Renal pelvis (tissue), 12 donors: ENCODE measurements at places on chromosomes 2 and 18. TPM values are rescaled to one million over a fixed set of nuclear protein-coding genes. Genes with fewer than 3 reads are reported as not detected.

DNA sequence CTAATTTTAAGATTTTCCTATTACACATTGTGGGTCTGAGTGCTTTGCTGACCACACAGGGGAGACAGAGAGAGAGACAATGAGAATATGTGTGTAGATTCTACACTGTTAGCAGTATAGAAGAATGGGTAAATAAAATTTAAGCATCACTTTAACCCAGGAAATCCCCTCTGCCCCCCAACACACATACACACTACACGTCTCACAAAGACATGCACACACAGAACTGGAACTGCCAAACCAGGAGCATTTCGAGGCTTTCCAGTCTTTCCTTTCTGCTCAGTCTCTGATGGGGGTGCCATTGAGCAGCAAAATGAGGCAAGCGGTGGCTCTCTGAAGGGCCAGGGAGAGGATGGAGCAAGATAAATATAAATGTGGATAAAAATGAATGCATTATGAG is 2.5 kb downstream of the MERTK start:
- DNase-seq = no peak

DNA sequence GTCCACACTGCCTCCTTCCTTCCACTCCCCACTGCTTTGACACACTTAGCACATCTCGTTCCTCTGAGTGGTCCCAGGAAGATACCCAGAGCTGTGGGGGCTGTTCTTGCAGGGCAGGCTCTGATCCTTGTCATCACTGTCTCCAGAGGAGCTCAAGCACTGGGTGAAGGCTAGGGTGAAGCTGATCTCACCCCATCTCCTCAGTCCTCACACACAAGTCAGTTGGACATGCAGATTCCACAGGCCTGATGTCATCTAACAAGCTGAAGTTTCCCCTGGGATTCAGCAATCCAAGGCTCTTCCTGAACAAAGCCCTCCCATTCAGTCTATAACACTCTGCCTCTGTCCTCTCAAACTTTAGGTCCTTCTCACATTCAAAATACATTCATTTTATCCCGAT is 90.6 kb upstream of the RAB6C start:
- no peak for DNase-seq

DNA sequence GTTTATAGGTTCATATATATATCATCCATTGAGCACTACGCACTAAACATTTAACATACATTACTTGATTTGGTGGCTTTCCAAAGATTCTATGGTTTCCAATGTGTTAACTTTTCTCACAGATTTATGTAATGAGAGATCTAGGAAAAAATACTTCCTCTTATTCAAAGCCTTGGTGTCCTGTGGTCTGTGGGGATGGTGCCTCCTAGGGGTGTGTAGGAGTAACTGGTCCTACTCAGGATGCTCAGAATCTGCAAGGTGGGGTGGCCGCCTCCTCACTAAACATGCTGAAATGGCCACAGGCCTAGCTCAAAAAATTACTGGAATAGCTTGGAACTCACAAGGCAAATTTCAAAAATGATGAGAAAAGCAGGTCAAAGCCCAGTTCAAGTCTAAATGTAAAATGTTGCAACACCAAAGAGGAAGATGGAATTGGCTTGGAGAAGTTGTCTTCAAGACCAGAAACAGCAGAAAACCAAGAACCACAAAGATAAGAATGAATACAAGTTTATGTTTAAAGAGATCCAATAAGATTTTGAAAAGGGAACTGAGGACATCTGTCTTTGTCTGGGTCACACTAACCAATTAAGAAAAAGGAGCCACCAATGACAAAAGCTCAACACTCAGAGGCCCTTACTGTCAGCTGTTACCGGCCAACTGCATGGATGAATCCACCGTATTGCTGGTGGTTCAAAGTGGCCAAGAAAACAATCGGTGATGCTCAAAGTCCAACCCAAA is 11.5 kb downstream of the GPR55 start:
- DNase-seq = no peak

- DNase-seq = no peak
Observed at GRCh38 chr18:56799756-56800155, 148.6 kb downstream of the WDR7 start.

DNA sequence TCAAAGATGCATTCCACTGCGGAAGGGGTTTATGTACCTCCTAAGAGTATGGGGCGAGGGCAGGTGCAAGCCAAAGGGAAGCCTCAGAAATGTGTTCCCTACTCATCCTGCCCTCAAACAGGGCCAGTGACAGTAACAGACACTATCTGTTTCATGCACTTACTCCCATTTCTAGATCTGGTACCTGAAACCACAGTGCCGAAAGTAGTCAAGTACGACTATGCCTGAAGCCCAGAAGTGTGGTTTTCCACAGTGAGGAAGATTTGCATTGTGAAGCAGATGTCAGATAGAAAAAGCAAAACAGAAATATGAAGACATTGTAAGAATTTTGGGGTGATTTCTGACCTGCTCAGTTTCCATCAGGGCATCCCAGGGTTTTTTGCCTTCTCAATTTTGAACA is 748.7 kb downstream of the RNF144A start:
- DNase-seq = no peak

- DNase-seq = no peak
Observed at GRCh38 chr2:211453311-211453887, 897.0 kb downstream of the CPS1 start.

GRCh38 chr2:145811276-145812164 is 1291.6 kb upstream of the ZEB2 start:
- no peak for DNase-seq

DNA sequence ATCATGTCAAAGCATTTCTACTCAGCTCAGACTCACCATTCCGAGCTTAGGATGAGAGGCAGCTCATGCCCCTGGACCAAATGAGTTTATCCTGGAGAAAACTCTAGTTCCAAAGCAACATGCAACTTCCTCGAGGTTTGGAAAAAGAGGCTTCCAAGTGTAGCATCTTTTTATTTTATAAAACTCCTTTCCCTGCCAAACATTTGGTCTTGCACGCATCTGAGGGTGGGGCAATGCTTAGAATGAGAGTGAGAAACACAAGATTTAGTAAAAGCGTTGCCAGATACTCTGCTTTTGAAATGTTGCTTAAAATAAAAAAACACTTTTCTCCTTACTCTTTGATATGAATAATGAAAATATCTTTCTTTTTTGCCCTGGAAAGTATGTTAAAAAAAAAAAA is 151.5 kb downstream of the NCKAP5 start:
- DNase-seq = no peak

DNA sequence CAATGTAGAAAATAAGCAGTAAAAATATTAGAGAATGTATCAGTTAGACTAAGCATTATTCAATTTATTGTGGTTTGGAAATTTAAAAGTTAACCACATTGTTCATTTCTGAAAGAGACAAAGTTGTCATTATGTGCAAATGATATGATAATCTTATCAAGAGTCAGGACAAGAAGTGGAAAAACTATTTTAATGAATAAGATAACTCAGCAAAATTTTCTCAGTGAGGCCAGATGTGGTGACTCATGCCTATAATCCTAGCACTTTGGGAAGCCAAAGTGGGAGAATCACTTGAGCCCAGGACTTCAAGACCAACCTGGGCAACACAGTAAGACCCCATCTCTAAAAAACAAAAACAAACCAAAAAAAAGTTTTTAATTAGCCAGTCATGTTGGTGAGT is 39.5 kb upstream of the CERS6 start:
- no peak for DNase-seq

DNA sequence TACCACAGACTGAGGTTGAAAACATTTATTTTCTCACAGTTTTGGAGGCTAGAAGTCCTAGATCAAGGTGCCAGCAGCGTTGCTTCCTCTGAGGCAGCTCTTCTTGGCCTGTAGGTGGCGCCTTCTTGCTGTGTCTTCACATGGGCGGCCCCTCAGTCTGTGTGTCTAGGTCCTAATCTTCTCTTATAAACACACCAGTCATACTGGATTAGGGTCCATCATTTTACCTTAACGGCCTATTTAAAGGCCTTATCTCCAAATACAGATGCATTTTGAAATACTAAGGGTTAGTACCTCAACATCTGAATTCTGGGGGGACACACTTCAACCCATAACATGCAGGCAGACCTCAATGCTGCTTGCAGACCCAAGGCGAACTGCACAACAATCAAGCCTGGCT is 4.4 kb upstream of the RMC1 start:
- DNase-seq = no peak

- DNase-seq = no peak
Observed at GRCh38 chr18:73487966-73488365, 620.2 kb upstream of the NETO1 start.

DNA sequence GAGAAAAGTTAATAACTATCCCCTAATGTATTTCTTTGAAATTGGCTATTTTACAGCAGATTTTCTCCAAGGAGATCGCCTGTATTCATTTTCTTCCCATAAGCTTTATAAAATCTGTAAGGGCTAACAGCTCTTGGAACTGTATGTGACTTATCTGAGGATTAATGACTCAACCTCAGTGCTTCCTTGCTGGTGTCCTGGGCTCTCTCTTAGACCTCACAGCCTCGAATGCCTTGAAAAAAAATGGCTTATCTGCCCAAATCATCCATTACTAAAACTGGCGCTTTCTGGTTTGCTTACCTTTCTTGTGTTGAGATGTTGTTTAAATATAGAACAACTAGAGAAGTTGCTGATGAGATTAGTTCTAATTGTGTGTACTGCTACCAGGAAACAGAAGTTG is 713.6 kb downstream of the SLC4A3 start:
- DNase-seq = no peak

- no peak for DNase-seq
Observed at GRCh38 chr2:139165041-139165440, 384.9 kb upstream of the NXPH2 start.

GRCh38 chr2:171410101-171410500 is 23.7 kb downstream of the METTL8 start:
- DNase-seq = no peak

DNA sequence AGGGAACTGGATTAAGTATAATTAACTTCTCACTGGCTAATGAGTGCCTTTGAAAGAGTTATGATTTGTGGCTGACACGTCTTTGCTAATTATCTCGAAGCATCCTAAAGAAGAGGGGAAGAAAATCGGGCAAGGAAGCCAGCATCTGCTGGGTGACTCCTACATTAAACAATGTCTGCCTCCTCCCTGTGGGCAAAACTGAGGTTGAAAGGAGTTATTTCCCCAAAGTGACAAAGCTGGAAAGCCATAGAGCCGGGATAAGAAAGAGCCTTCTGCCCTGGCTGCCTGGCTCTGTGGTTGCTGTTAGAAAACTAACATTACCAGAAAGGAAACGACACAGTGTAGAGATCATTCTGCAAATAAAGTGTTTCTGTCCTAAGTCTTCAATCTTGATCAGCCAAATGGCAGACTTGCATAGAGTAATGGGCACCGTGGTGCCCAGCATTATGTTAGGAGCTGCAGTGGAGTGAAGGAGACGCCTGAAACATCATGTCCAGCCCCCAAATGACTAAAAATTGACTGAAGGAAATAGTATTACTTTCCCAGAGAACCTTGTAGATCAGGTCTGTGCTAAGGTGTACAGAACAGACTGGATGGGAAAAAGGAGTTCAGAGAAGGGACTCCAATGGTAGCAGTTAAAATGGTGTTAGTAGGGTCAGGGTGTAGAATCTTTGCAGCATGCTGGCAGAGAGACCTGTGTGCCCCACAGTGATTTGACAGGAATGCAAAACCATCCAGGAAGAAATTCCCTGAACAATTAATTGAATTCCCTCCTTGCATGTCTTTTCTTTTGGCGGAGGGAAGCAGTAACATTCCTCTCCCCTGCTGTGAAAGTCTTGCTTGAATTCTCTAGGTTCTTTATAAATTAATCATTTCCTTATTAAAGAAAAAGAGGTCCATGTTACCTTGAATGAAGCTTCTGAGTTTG is 44.4 kb downstream of the ALPK2 start:
- no peak for DNase-seq

DNA sequence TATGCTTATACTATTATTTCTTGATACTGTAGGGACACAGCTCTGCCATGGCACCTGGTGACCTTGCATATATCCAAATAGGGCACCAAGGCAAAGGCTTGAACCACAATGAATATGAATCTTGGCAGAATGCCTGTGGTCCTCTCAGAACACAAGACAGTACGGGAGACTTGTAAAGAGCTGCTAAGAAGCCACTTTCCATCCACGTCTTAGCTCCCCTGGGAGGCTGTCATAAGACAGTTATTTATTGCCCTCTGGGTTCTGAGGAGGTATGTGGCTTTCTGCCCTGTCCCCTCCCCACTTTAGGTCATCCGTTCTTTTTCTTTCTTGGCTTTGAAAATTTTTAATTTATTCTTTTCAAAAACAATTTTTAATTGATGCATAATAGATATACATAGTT is 29.8 kb upstream of the MRPL33 start:
- no peak for DNase-seq

DNA sequence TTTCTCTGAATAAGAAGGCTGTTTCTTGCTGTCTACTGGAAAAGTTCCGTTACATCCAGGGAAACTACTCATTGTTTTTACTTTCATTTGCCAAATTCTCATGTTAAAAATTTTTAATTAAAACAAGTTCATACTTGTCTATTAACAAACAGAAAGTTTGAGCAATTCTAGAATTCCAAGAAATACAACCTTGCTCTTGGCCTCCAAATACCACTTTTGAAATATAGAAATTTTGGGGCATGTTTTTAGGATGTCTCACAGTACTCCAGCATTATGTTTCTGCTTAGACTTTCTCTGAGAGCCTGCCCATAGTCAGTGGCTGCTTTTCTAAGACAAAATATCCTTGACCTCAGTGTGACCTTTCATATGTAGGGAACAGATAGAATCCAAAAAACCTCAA is 228.7 kb upstream of the RND3 start:
- no peak for DNase-seq

DNA sequence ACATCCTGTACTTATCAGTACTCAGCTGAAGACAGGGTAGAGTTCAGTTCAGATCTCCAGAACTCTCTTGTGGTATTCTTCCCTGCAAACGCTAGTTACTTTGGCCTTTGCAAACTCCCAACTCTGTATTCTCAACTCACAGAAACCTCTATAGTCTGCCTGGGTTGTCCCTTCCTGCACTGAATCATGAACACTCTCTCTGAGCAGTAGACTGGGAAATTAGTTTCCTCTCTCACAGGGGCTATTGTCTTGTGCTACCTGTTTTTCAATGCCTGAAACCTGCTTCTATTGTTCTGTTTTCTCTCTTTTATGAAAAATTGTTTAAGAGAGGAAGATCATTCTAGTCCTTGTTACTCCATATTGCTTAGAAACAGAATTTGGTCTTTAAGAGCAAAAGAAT is 134.7 kb downstream of the VIT start:
- no peak for DNase-seq

The IL1RL2 gene
- 0.98 TPM for polyA plus RNA-seq

The ABCG8 gene
- 1.1 TPM for polyA plus RNA-seq

The FN1 gene
- polyA plus RNA-seq = 399 TPM

The ALPI gene
- 0.10 TPM for polyA plus RNA-seq

The KCNG2 gene
- polyA plus RNA-seq = 0.39 TPM

The AOX1 gene
- 2.1 TPM for polyA plus RNA-seq

The PROKR1 gene
- polyA plus RNA-seq = 0.43 TPM

The TSGA10 gene
- 20.4 TPM for polyA plus RNA-seq

The DNAJC5G gene
- polyA plus RNA-seq = 0.60 TPM

The DES gene
- 5.5 TPM for polyA plus RNA-seq

The COLEC12 gene
- 25.4 TPM for polyA plus RNA-seq

The CLEC4F gene
- 0.06 TPM for polyA plus RNA-seq

The SELENOI gene
- polyA plus RNA-seq = 24.0 TPM

The DSG4 gene
- polyA plus RNA-seq = not detected

The PTGR3 gene
- polyA plus RNA-seq = 48.3 TPM

The SRBD1 gene
- polyA plus RNA-seq = 23.2 TPM
